IMR-90 (cell line): ENCODE measurements at places on chromosomes 6 and 20. TPM values are rescaled to one million over a fixed set of nuclear protein-coding genes. Genes with fewer than 3 reads are reported as not detected.

Gene SLC25A27
- total RNA-seq = 0.28 TPM in 1 of 2 replicates, not detected in the other

Gene PGC
- total RNA-seq = not detected in 2 replicates

Gene ABCC10
- 4.7 and 7.0 TPM in 2 replicates for total RNA-seq

Gene MRS2
- total RNA-seq = 8.8 and 16.9 TPM in 2 replicates

Gene OGFR
- 22.4 and 26.9 TPM in 2 replicates for total RNA-seq

Gene HLA-DQB2
- not detected in 2 replicates for total RNA-seq

Gene SLC22A7
- total RNA-seq = not detected in 2 replicates

Gene SIGLEC1
- total RNA-seq = not detected in 2 replicates

GRCh38 chr20:34190262-34190661 is 51.0 kb upstream of the ASIP start:
- DNase-seq = no peak
- H3K36me3 ChIP-seq = no peaks in the 10 kb centered on the region
- H3K27me3 ChIP-seq = peaks cover 56% of the 10 kb centered on the region
- no peak overlapping the region for H3K4me3 ChIP-seq
- H3K4me1 ChIP-seq = no peaks in the 10 kb centered on the region

DNA sequence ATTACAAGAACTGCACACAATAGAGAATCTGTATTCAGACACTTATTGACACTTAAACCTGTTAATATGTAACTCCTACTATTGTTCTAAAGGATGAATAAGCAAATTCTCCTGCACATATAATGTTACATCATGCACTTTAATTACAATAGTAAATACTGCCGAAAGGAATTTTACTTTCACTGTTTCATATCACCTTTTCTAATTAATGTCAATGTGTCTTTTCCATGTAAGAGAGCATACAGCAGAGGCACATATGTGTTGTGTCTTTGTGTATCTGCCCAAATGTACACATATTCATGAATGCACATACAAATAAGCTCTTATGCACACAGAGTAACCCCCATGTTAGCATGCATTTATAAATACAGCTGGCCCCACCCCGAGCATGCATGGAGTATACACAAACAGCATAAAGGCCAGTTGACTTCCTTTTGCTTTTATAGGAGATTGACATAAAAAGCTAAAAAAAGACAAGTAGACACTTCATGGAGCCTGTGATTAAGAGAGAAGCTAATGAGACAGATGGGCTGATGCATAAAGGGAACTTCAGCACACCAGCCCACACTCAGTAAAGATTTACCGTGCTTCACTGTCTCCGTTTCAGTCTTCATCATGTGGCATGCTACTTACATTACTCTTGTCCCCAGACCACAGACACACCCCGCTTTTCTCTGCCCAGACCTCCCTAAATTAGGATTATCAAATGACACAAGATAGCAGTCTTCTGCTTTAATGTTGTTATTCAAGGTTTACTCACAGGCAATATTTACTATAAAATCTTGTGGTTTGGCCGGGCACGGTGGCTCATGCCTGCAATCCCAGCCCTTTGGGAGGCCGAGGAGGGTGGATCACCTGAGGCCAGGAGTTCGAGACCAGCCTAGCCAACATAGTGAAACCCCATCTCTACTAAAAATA is 184.6 kb downstream of the ATXN1 start:
- peaks cover 5% of the 10 kb centered on the region; the same call in 1 of the 2 replicates for H3K36me3 ChIP-seq
- no peaks in the 10 kb centered on the region for H3K27me3 ChIP-seq
- no peak overlapping the region for H3K27ac ChIP-seq
- H3K4me3 ChIP-seq = no peak overlapping the region
- DNase-seq = no peak
- H3K4me1 ChIP-seq = peaks cover 4% of the 10 kb centered on the region

GRCh38 chr6:17405944-17406245 is 12.5 kb downstream of the CAP2 start:
- no peaks in the 10 kb centered on the region for H3K4me1 ChIP-seq
- no peak overlapping the region for H3K4me3 ChIP-seq
- no peak overlapping the region for H3K27ac ChIP-seq
- no peak for DNase-seq
- no peaks in the 10 kb centered on the region for H3K36me3 ChIP-seq

- no peak overlapping the region for H3K27ac ChIP-seq
- DNase-seq = no peak
- H3K4me3 ChIP-seq = no peak overlapping the region
- H3K27me3 ChIP-seq = no peaks in the 10 kb centered on the region
- H3K4me1 ChIP-seq = no peaks in the 10 kb centered on the region
Measured at GRCh38 chr6:53916804-53917463, 122.1 kb downstream of the LRRC1 start.

DNA sequence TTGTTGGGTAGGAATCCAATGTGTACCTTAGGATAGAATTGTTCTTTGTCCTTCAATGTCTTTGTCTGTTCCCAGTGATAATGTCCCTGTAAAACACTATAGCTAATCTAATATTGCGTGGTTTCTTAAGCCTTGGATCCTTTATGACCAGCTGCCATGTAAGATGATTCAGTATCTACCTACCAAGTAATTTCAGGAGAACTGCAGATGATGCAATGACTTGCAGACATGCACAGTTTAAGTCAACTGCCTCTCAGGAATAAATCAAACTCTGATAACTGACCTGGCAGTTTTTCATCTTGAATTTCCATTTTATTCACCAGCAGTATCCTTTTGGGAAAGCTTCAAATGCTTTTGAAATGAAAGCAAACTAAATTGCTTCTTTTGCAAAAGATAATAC is 157.8 kb downstream of the TPBG start:
- H3K4me1 ChIP-seq = no peaks in the 10 kb centered on the region
- peaks cover 5% of the 10 kb centered on the region for H3K27me3 ChIP-seq
- H3K4me3 ChIP-seq = no peak overlapping the region
- no peaks in the 10 kb centered on the region for H3K36me3 ChIP-seq

GRCh38 chr6:116300566-116300965 is 20.8 kb upstream of the TSPYL1 start:
- H3K4me1 ChIP-seq = no peaks in the 10 kb centered on the region
- H3K36me3 ChIP-seq = no peaks in the 10 kb centered on the region
- H3K4me3 ChIP-seq = no peak overlapping the region
- no peak for DNase-seq
- H3K27me3 ChIP-seq = no peaks in the 10 kb centered on the region

DNA sequence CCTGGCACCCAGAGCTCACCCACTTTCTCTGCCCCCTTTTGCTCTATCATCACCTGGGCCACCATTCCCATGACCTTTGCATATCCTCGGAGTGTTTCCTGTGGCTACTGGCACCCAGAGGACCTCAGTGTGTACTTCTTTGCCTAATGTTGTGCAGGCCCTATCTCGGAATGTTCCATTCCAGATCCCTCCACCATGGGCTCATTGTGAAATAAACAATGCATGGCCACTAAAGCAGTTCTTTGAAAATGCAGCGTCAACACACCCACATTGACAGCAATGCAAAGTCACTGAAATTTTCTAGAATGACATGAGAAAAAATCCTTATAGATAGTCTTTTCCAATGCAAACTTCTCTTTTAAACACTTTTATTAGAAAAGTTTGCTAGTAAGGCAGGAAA is 72.9 kb upstream of the AGPAT4 start:
- H3K27ac ChIP-seq = no peak overlapping the region
- no peaks in the 10 kb centered on the region for H3K36me3 ChIP-seq
- DNase-seq = no peak
- no peak overlapping the region for H3K4me3 ChIP-seq
- no peaks in the 10 kb centered on the region for H3K27me3 ChIP-seq
- no peaks in the 10 kb centered on the region for H3K4me1 ChIP-seq

DNA sequence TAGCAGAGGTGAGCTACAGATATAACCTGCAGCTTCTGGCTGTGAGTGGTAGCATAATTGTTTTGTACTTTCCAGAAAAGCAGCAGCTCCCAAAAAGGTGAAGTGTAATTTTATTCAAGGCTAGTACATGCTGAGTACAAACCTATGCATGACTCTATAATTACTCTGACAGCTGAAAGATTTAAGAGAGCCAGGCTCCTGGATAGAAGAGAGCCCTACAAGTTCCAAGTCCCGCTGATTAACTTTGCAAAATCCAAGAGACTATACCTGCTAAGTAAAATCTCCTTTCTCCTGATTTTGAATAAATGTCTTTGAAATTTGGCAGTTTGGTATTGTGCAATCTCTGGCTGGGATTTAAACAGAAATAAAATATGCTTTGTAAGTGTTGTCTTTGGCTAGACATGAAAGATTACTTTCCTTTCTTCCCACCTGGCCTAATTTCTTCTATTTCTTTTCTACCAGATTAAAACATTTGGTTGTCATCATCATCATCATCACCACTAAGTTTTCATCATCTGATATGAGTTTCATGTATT is 79.5 kb downstream of the CTNNBL1 start:
- H3K4me1 ChIP-seq = no peaks in the 10 kb centered on the region
- H3K27ac ChIP-seq = no peak overlapping the region
- H3K36me3 ChIP-seq = peaks cover 4% of the 10 kb centered on the region
- H3K27me3 ChIP-seq = no peaks in the 10 kb centered on the region
- no peak for DNase-seq

DNA sequence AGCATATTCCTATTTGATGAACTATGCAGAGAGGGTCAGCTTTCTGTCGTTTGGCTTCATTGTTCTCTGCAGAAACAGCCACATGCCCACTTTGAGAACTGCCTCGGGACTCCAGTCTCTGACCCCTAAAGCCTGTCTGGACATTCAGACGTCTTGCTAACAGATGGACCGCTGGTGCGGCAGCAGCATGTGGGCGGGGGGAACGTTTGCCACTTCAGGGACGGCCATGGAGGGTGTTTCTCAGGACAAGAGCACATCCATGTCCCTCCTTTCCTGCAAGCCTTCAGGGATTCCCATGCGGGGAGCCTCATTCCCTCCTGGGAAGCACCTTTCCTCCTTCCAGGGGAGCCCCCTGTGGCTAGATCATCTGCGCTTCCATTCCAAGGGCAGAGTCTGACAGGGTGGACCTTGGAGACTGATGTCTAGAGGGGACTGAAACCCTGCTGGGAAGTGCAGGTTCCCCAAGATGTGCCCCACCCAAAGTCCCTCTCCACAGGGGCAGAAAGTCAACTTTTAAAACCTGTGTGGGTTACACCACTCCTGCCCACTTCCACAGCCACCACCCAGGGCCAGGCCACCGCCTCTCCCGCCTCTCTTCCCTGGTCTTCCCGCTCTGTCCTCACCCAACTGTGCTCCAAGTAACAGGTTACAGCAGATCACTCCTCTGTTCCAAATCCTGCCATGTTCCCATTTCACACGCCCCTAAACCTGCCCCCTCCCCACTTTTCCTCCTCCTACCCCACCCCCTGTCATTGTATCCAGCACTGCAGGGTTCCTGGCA is 94.8 kb upstream of the PMEPA1 start:
- H3K4me3 ChIP-seq = no peak overlapping the region
- H3K4me1 ChIP-seq = no peaks in the 10 kb centered on the region
- H3K27me3 ChIP-seq = peaks cover 13% of the 10 kb centered on the region

GRCh38 chr6:153882411-153882810 is 156.6 kb upstream of the OPRM1 start:
- no peaks in the 10 kb centered on the region for H3K27me3 ChIP-seq
- no peaks in the 10 kb centered on the region for H3K4me1 ChIP-seq
- no peak for DNase-seq
- no peak overlapping the region for H3K4me3 ChIP-seq

DNA sequence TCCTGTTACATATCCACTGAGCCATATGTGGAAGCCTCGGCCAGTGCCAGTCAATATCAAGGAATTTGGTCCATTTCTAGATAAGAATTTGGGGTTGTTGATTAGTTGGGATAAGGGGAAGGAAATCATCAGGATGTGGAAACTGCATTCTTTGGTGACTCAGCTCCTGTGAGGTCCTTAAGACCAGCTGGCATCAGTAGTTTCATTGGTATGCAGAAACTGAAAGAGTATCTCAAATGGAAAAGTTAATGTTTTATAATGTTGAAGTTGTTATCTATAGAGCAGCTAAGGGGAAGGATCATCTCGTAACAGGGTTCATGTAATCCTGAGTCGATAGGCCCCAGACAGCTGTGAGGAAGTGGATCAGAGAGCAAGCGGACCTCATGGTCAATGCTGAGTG is 87.9 kb upstream of the PRND start:
- H3K27me3 ChIP-seq = no peaks in the 10 kb centered on the region
- H3K4me3 ChIP-seq = no peak overlapping the region
- peak overlapping the region; percentile 79 for H3K27ac ChIP-seq
- H3K4me1 ChIP-seq = peaks cover 8% of the 10 kb centered on the region; the same call in 1 of the 2 replicates
- peak; percentile 93 for DNase-seq
